ENCODE measurements at places on chromosomes 7 and 10. TPM values are rescaled to one million over a fixed set of nuclear protein-coding genes. Genes with fewer than 3 reads are reported as not detected.
A peak's percentile ranks its signal among the peaks of the same experiment; 100 is the strongest.

DNA sequence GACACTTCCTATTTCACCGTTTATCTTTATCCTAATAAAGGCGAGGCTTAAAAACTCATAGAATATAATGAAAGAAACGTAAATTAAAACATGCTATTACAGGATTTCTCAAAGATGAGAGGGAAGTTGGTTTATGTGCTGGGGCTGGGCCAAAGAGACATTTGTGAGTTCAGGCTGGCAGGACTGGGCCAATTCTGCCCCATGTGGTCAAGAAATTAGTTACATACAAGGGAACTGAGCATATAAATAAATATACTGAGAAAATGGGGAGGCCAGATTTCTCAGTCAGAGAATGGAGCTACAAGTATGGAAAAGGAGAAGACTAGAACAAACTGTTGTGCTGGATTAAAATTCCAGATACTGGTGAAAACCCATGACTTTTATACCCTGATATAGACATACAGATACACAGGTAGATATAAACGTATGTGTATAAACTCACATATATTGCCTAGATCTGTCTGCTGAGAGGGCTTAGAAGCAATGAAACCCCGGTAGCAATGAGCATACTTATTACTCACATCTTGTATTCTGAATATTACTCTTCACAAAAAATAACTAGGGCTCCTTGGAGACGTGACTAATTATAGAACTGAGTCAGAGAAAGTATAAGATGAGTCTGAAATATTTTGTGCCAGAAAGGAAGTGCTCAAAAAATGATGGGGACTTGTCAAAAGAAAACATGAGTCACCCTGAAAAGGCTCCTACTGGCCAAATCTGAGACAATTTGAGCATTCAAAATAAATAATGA is 155.7 kb upstream of the FGFR2 start:
- no peak overlapping the region for H3K4me3 ChIP-seq
- no peak overlapping the region for H3K27ac ChIP-seq
- H3K27me3 ChIP-seq: no peaks in the 10 kb centered on the region
- H3K4me1 ChIP-seq: peaks cover 10% of the 10 kb centered on the region
- peak; percentile 28 for DNase-seq

- no peak overlapping the region for H3K27ac ChIP-seq
- no peak for DNase-seq
- H3K36me3 ChIP-seq: no peaks in the 10 kb centered on the region
- H3K27me3 ChIP-seq: no peaks in the 10 kb centered on the region
- H3K4me3 ChIP-seq: no peak overlapping the region
- no peaks in the 10 kb centered on the region for H3K4me1 ChIP-seq
These were observed 43.2 kb downstream of the AKR1B1 start for GRCh38 chr7:134415700-134416099.

DNA sequence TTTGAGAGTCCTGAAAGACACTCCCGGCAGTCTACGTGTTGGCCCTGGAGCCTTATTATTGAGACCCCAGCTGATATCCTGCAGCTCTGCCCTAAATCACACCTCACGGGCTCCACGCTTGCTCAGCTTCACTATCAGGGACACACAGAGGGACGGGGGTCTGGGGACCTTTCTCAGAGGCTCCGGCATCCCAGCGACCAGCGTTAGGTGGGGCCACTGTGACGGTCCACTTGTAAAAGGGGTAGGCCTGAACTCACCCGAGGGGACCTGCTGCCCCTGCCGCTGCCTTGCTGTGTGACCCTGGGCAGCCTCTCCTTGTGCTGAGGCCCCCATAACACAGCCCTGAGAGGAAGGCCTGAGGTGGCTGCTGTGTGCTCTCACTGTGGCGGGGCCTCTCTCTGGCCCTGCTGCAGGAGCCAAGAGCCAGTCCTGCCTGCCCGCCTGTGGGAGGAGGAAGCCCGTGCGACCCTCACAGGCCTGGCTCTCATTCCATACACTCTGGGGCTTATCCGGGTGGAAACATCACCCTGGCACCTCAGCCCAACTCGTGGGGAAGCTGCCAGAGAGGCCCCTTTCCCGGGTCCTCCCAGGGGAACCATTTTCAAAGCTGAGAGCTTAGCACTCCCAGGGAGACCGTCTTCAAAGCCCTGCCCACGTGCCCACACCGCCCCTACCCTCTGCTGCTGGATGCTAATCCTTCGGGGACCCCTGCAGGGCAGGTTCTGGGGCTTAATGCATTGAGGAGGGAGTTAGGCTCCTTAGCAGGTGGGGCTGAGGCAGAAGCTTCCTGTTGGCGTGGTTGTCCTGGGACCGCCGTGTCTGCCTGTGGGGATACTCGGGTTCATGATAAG is 21.7 kb downstream of the AQP1 start:
- H3K4me3 ChIP-seq: no peak overlapping the region
- no peak overlapping the region for H3K27ac ChIP-seq
- DNase-seq: no peak
- H3K4me1 ChIP-seq: peaks cover under 1% of the 10 kb centered on the region
- H3K36me3 ChIP-seq: no peaks in the 10 kb centered on the region

GRCh38 chr10:70509757-70510147 is 31.2 kb downstream of the PALD1 start:
- no peaks in the 10 kb centered on the region for H3K36me3 ChIP-seq
- peaks cover 26% of the 10 kb centered on the region for H3K4me1 ChIP-seq
- no peak for DNase-seq
- H3K27ac ChIP-seq: no peak overlapping the region
- no peaks in the 10 kb centered on the region for H3K27me3 ChIP-seq

GRCh38 chr10:83038631-83039030 is 1100.7 kb upstream of the GHITM start:
- no peaks in the 10 kb centered on the region for H3K36me3 ChIP-seq
- no peak overlapping the region for H3K27ac ChIP-seq
- H3K4me1 ChIP-seq: no peaks in the 10 kb centered on the region
- H3K27me3 ChIP-seq: no peaks in the 10 kb centered on the region
- DNase-seq: no peak
- H3K4me3 ChIP-seq: no peak overlapping the region

- DNase-seq: no peak
- H3K27me3 ChIP-seq: no peaks in the 10 kb centered on the region
- H3K27ac ChIP-seq: no peak overlapping the region
- no peaks in the 10 kb centered on the region for H3K4me1 ChIP-seq
These were observed 37.9 kb downstream of the ELFN1 start for GRCh38 chr7:1707756-1708595.

DNA sequence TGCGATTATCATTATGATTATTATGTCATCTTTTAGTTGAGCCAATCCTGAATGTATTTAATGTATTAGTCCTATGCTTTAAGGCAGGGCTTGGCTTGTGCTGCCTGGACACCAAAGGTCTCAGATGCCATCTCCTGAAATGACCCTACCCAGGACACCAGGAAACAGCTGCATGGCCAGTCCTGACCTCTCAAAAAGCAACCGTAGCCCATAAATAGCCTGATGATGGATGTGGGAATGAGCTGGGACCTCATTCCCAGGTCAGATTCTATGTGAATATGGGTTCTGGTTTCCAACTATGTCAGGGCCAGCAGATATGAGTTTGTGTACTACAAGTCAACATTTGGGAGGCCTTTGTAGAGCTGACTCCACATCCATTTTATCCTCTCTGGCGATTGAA is 438.4 kb downstream of the NRG3 start:
- H3K27ac ChIP-seq: no peak overlapping the region
- H3K4me3 ChIP-seq: no peak overlapping the region
- H3K4me1 ChIP-seq: no peaks in the 10 kb centered on the region
- no peaks in the 10 kb centered on the region for H3K27me3 ChIP-seq

DNA sequence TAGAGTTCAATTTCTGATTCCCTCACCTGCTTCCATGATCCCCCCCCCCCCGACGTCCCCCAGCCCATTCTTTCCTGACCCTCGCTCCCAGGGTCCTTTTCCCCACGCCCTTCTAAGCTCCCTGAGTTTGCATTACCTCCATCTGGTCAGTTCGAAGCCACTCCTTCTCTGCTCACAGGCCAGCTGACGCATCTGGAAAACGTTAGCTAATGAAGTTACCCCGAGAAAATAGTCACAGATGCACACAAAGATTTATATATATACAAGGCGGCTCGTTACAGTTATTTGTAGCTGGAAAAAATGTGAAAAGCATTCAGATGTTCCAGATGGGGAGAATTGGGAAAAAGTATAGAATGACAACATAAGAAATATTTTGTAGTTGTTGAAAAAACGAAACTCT is 630.0 kb upstream of the FOXK1 start:
- no peak overlapping the region for H3K4me3 ChIP-seq
- H3K27ac ChIP-seq: no peak overlapping the region
- H3K4me1 ChIP-seq: no peaks in the 10 kb centered on the region
- H3K27me3 ChIP-seq: peaks cover 15% of the 10 kb centered on the region
- DNase-seq: no peak

GRCh38 chr7:119708891-119709290 is 564.1 kb upstream of the KCND2 start:
- H3K4me1 ChIP-seq: no peaks in the 10 kb centered on the region
- no peak overlapping the region for H3K4me3 ChIP-seq
- H3K36me3 ChIP-seq: no peaks in the 10 kb centered on the region
- H3K27me3 ChIP-seq: no peaks in the 10 kb centered on the region

The VAX1 gene
- total RNA-seq: not detected

The HABP2 gene
- 0.20 TPM for total RNA-seq
